Small intestine (tissue), 16 donors: ENCODE measurements at places on chromosomes 16 and 17. TPM values are rescaled to one million over a fixed set of nuclear protein-coding genes. Genes with fewer than 3 reads are reported as not detected.

DNA sequence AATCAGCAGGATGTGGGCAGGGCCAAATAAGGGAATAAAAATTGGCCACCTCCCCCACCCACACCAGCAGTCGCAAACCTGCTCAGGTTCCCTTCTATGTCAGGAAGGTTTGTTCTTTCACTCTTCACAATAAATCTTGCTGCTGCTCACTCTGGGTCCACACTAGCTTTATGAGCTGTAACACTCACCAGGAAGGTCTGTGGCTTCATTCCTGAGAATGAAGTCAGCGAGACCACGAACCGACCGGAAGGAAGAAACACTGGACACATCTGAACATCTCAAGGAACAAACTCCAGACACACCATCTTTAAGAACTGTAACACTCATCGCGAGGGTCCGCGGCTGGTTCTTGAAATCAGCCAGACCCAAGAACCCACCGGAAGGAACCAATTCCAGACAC is 115.5 kb upstream of the TBX2 start:
- DNase-seq = no peak

DNA sequence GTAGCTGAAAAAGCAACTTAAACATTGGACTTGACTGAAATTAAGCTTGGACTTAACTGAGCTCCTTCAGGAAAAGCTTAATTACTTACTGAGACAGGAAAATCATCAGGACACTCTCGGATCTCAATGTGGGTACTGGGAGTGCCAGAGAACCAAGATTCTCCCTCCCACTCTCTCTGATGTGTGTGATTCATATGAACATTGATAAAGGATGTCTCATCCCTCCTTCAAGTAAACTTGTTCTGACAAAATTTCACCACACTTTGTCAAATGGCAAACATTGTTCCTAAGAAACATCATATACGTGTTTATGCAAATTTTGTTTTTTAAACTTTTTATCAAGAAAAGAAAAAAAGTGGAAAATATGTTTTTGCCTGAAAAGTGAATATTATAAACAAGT is 4.1 kb upstream of the SLFN5 start:
- no peak for DNase-seq

DNA sequence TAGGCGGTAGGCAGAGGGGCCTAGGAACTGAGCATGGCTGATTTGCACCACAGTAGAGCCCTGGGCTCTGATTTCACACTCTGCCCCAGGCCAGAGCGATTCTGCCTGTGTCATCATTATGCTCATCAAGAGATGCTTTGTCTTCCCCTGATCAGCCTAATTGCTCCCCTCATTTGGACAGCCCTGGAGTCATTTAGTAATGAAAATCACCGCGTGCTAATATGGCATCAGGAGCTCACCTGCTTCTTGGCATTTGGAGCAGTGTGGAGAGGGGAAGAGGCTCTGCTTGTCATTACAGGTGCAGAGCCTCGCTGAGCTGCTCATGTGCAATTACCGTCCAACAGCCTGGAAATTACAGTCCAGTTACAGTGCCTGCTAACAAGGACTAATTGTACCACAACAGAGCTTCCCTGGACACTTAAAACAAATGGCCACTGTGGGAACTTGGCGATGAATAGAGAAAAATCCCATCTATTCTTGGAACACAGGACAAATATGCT is 157.1 kb upstream of the WSCD1 start:
- no peak for DNase-seq

GRCh38 chr17:4895657-4896331 is 3.5 kb upstream of the C17orf107 start:
- DNase-seq = no peak

GRCh38 chr17:63113167-63113566 is 147.1 kb downstream of the TANC2 start:
- peak; percentile 8 for DNase-seq

Gene SARM1
- polyA plus RNA-seq = 19.0 TPM

GRCh38 chr16:70767377-70768202 is 33.4 kb downstream of the VAC14 start:
- no peak for DNase-seq

DNA sequence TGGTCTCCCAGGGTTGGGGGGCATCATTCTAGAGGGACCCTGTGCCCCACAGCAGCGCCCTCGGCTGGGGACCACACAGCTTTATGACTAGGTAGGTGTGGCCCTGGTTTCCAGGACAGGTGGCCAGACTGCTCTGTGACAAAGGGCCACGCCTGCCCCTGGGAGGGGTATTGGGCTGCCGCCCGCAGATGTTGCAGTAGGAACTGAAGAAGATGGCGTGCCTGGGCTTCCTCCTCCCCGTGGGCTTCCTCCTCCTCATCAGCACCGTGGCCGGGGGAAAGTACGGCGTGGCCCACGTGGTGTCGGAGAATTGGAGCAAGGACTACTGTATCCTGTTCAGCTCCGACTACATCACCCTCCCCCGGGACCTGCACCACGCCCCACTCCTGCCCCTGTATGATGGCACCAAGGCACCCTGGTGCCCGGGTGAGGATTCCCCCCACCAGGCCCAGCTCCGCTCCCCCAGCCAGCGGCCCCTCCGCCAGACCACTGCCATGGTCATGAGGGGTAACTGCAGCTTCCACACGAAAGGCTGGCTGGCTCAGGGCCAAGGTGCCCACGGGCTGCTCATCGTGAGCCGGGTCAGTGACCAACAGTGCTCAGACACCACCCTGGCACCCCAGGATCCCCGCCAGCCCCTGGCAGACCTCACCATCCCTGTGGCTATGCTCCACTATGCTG is at the start of gene SPPL2C:
TSS of gene SPPL2C (plus strand) at position 187 of the 681 bp plus-strand sequence. CDS start at position 213, 26 bp downstream.
- DNase-seq = no peak

Gene PRDM7
- not detected for polyA plus RNA-seq

DNA sequence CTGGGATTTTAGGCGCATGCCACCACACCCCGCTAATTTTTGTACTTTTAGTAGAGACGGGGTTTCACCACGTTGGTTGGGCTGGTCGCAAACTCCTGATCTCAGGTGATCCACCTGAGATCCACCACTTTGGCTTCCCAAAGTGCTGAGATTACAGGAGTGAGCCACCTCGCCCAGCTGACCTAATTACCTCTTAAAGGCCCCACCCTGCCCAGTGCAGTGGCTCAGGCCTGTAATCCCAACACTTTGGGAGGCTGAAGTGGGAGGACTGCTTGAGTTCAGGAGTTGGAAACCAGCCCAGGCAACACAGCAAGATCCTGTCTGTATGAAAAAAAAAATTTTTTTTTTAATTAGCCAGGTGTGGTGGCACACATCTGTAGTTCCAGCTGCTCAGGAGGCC is 2.9 kb upstream of the COASY start:
- peak; percentile 40 for DNase-seq

Gene SCN4A
- not detected for polyA plus RNA-seq

DNA sequence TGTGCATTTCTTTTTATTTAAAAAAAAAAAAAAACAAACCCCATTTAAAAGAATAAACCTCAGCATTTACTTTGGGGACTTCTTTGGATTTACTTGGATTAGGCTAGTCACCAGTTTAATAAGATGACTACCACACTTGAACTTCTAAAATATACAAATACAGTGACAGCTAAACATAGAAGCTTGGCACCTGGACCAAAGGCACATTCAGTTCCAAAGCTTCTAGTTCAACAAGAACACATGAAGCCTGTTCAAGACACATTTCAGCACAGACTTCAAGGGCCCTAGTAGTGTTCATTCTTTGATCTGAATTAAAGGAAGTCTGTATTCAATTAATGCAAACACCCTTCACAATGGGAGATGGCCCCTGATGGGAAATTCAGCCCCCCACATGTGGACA is 11.6 kb upstream of the ROGDI start:
- DNase-seq = no peak

DNA sequence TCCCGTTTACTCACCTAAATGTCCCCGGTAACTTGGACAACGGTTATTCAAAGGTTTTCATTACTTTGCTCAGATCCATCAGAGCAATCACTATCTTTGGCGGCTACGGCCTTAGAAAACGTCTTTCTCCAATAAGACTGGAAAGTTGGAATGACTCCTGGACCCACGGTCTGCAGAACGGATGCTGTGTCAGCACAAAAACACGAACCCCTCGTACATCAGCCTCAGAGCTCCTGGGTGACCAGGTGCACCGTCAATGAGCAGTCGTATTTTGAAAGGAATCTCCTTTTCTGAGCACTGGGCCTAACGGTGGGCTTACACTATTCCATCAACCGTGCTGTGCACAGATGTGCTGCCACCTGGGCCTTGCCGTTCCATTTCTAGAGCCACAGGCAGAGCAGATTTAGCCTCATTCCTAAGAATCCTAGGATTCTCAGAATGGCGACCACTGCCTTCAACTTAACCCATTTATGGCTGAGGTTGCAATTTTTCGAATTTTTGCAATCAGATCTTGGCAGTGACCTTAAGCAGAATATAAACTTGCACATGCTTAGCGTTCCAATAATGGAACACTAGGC is 110.8 kb upstream of the ZNF750 start:
- DNase-seq = no peak

GRCh38 chr16:4328046-4328781 is 12.3 kb downstream of the GLIS2 start:
- peak; percentile 87 for DNase-seq

DNA sequence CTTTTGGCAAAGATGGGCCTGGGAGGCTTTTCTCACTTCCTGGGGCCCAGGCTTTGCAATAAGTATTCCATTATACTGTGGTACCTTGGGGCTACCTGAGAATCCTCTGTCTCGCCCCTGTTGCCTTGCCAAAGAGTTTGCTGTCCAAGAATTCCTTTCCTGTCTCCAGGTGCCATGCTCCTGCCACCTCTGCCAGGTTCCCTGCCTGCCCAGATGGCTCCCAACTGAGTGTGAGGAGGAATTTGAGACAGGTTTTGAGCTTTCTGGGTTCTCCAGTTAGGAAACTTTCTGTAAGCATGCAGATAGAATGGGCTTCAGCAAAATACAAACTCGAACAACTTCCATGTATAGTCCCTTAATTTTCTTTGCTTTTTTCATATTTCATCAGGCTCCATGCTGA is 5.8 kb downstream of the MAPT start:
- DNase-seq = no peak

GRCh38 chr16:13397126-13397525 is 495.7 kb downstream of the SHISA9 start:
- DNase-seq = no peak

Gene GUCY2D
- not detected for polyA plus RNA-seq

DNA sequence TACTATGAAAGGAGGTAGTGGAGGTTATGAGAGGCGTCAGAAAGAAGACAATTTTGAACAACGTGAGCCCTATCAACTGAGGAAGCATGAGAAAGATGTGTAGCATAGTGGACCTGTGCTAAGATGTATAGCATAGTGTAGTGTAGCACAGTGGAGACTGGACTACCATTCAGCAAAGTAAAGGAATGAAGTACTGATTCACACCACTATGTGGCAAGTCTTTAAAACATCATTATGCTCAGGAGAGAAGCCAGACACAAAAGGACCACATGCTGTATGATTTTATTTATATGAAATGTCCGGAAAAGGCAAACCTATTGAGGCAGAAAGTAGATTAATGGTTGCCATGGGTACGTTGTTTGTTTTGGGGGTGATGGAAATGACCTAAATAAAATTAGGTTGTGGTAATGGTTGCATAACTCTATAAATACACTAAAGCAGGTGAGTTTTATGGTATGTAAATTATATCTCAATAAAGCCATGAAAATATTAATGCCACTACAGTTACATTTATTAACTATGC is 20.4 kb upstream of the XYLT1 start:
- DNase-seq = no peak

Gene TP53TG3B
- polyA plus RNA-seq = not detected

DNA sequence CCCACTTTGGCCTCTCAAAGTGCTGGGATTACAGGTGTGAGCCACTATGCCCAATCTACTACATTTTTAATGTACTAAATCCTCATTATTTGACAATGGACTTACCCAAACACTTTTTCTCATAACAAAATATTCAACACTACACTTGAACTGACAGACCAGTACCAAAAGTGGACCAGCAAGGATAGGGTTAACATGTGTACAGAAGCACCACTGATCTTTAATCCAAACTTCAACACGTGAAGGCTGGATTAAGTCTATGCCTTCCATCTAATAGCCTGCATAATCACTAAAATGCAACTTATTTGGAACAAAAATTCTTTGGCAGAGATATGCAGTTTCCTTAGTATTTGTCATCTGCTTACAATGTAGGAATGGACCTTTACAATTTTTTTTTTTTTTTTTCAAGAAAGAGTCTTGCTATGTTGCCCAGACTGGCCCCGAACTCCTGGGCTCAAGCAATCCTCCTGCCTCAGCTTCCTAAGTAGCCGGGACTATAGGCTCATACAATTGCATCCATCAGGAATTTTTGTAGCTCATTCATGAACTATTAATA is 60.0 kb upstream of the BCAR1 start:
- no peak for DNase-seq

Gene TEX19
- polyA plus RNA-seq = not detected

DNA sequence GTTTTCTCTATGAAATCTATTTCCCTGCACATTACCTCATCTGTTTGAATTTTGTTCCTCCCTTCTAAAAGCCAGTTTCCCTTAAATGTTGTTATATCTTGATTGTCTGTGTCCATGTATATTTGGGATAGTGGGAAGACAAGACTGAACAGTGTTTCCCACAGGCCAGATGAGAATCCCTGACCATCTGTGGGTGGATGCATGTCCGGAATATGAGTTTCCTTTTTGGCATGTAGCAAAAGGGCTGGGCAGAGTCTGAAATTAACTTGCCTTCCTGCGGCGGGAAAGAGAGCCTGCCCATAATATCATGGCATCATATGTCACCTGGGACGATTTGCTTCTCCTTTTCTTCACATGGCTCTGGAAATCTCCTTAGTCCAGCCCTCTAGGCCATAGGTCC is 385.8 kb upstream of the MAF start:
- no peak for DNase-seq

GRCh38 chr16:4787627-4788482 is at the start of gene SEPTIN12:
Gene SEPTIN12, minus strand, starts transcription at chr16:4788345. Its CDS starts 700 bp downstream, at chr16:4787645.
- no peak for DNase-seq

Gene ADGRG3
- polyA plus RNA-seq = 1.3 TPM

DNA sequence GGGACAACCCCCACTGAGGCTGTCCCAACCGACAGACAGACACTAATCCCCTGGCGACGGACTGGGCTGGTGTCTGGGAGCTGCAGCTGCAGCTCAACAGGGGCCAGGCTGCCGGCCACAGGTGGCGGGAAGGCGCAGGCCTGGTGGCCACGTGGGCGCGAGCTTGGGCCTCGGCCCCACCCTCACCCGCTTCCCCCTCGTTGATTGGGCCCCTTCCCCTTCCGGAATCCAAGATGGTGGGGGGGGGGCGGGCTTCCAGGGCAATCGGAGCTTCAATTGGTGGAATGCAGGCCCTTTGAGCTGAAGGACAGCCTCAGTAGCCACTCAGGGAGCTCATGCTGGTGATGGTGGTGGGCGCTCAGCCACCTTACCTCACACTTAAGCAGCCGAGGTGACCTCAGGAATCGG is 8.7 kb upstream of the TBX4 start:
- no peak for DNase-seq

DNA sequence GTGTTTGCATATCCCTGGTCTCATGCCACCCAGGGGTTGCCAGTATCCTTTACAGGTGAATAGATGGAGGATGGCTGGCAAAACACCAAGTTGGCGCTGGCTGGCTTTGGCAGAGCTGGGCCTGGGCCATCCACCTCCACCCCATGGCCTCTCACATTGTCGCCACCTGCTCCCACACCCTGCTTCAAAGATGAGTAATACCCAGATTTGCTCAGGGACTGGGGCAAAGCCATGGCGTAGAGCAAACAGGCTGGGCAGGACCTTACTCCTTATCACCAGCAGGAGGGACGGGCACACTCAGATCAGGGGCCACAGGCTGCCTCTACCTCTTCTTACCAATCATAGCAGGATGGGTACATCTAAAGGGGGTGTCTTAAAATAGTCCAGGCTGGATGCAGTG is 24.3 kb downstream of the PLA2G10 start:
- peak; percentile 95 for DNase-seq

Gene NOTUM
- polyA plus RNA-seq = 1.1 TPM

- no peak for DNase-seq
These were observed 25.2 kb downstream of the C17orf67 start for GRCh38 chr17:56808503-56808902.
